ENCODE measurements at places on chromosomes 12 and 14.

DNA sequence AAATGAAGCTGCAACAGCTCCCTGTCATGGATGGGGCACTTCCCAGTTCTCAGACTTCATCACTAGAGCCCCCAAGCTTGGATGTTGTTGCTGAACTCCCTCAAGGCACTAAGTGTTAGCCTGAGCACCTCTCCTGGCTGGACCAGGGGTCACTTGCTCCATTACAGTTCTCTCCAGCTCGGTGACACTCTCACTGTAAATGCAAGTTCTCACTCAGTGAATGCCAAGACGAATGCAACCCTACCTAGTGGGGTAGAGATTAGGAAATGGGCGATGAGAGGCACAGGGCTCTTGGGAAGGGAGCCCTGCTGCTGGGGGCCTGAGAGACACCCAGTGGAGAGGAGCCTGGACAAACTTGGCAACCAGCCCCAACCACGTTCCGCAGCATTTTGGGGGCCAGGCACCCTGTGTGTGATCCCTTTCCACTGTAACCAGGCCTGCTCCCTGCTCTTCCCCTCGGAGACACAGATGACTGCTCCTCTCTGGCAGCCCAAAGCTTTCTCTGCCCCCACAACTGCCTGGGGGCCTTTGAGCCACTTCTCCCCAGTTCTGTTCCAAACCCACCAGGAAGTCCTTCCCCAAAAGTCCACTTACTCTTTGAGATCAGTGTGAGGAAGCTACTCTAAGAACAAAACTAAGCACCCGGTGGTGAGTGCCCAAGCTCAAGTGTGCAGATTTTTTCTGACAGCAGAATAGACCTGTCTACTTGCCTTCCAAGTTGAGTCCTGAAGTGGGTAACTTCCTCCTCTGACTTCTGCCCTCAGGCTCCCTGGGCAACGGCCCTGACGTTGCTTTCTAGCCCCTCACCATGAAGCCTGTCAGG, 8.0 kb upstream of the SELPLG start:
- no peak for DNase-seq

GRCh38 chr12:52045794-52046199, 5.4 kb upstream of the NR4A1 start:
- no peak for DNase-seq

DNA sequence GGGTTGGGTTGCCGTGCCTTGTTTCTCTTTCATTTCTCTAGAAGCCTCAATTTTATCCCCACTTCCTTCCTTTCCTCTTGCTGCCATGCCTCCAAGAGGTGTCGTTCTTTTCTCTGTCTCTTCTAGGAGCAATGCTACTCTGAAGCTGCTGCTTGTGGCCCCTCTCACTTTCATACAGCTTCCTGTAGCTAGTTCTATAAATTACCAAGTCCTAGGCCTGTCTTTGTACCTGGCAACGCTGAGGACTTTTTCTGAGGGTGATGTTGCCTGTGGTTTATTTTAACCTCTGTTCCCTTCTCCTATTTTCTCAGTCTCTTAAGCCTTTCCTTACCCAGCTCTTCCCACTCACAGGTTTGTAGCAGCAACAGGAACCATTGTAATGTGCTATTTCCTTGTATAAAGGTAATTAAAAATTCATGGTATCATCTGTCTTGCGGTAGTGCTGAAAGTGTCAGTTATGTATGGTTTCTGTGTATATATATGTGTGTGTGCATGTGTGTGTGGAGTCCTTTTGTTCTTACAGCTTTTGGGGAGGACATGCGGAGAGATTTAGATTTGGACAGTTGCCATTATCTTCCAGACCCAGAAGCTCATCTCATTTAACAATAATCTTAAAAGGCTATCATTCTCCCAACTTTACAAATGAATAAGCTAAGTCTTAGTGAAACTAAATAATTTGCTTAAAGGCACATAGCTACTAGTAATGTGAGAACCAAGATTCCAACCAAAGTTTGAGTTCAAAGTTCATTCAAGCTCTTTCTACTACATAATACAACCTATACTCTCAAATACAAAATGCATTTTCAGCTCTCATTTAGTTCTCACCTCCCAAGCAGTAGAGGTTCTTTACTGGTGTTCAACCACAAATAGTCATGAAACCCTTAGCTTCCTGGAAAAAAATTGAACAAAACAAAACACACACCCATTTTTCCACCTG, 43.8 kb downstream of the DDHD1 start:
- no peak for DNase-seq

- no peak for DNase-seq
These were observed 291.4 kb downstream of the PCNX1 start for GRCh38 chr14:71198687-71199086.

GRCh38 chr12:66668311-66668710, 10.6 kb downstream of the GRIP1 start:
- DNase-seq, result no peak

DNA sequence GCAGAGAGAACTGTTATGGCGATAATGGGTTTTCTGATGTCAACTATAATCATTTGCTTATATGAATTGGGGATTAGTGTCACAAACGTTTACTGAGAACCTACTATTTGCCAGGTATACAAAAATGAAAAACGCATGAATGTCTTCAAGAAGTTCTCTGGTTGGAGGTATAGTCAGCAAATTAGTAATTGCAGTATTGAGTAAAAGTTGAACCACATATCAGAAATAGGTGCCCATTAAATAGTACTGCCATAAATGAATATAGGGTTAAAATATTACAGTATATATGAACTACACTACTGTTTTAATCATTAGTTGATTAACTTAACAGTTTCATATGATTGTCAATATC, 60.0 kb downstream of the PTPRB start:
- no peak for DNase-seq

GRCh38 chr14:56000846-56001245, 117.4 kb upstream of the PELI2 start:
- DNase-seq, result no peak

GRCh38 chr12:26255893-26256645, 60.7 kb downstream of the SSPN start:
- DNase-seq, result no peak

- no peak for DNase-seq
These were observed 325.4 kb upstream of the SEL1L start for GRCh38 chr14:81859046-81859445.

- DNase-seq, result no peak
These were observed 24.5 kb upstream of the TSPAN11 start for GRCh38 chr12:30902001-30902400.

GRCh38 chr12:6061660-6062059, 62.8 kb downstream of the VWF start:
- no peak for DNase-seq

GRCh38 chr12:118052324-118053070, 8.5 kb downstream of the WSB2 start:
- peak; percentile 55 for DNase-seq

- no peak for DNase-seq
These were observed 1248.3 kb upstream of the USP15 start for GRCh38 chr12:61011767-61012423.

GRCh38 chr12:46578190-46578982, 205.8 kb upstream of the SLC38A2 start:
- no peak for DNase-seq

DNA sequence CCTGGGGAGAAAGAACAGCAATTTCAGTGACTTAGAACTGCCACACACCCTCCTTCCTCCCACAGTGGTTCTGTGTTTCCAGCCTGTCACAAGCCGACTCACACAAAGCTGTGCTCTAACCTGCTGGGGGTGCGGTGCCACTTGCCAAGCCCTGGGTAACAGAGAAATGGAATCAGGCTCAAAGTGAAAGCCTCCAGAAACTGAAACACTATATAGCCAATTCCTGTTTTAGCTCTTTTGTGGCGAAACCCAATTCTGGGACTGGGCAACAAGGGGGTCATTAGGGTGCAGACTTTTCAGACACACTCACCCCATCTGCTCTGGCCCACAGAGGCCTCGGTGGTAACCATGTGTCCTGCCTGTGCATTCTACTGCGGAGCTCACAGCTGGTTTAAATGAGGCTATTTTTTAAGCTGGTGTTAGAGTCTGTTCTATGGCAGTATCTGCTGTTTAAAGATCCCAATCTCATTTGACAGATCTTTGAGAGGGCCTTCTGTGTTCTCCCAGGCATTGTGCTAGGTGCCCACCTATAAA, 15.2 kb upstream of the ACTR6 start:
- DNase-seq, result no peak

DNA sequence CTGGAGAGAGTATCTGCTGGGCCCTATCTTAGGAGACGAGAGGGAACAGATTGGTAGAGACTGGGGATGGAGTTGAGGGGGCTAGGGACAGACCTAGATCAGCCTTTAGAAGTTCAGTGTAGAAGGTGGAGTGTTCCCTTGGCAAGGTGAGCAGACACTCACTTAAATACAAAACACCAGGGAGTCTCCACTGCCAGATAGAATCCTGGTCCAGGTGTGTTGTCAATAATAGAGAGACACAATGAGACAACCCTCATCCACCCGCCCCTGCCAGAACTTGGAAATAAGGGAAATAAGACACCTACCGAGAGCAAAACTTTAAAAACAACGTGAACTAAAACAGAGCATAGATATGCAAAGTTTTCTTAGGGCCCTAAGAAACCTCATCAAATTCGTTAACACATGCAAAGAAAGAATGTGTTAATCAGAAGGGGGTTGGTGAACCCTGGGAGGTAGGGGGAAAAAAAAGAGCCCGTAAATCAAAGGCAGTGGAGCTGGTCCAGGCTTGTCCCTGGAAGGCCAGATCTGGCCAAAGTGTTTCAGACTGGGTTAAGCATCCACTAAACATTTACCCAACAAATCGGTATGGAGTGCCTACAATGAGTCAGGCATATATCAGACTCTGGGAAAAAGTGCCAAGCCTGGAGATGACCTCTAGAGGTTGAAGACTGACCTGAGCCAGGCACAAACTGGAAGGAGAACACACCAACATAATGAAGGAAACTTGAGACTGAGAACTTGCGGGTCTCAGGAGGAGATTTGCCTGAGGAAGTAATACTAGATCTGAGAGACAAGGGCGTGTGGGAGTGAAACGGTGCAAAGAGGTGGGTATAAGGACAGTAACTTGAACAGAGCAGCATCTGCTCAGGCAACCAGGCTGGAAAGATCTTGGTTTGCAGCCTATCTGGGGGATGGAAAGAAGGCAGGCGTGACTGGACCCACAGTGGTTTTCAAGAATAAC, 37.0 kb upstream of the OTX2 start:
- DNase-seq, result peak; percentile 61

DNA sequence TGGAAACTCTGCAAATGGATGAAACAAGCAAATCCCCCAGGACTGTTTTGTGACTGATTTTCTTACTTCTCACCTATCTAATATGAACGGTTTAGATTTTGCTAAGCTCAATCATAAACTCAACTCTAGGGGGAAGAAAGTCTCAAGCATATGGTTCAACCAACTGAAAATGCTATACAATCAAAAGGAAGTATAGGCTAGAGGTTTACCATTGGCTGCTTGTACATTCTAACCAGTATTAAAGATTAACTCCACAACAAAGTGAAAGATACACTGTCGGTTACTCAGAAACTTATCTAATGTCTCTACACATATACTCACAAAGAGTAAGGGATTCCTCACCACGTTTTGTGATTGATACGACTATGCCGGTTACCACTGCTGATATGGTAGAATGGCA, 281.8 kb upstream of the SOX5 start:
- DNase-seq, result no peak

DNA sequence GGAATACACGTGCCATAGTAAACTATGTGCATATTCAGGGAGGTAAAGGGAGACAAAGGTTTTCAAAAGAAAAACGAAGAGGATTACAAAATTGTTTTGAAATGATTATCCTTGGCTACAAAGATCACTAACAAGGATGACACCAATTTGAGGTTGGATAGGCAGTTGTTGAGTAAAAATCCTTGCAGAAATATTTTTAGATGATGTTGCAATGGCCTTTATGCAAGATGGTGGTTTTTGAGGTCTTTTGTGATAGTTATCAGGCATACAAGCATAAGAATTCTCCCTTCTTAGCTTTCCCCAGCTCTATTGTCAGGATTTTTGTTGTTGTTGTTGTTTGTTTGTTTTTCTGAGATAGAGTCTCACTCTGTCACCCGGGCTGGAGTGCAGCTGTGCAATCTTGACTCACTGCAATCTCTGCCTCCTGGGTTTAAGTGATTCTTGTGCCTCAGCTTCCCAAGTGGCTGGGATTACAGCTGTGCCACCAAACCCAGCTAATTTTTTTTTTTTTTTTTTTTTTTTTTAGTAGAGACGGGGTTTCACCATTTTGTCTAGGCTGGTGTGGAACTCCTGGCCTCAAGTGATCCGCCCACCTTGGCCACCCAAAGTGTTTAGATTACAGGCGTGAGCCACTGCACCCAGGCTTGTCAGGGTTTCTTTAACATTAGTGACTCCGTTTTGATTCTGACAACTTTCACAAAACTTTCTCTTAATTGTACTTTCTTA, 7.8 kb downstream of the RNASE1 start:
- DNase-seq, result no peak

All from iPS-NIHi11 (cell line).